ENCODE measurements at places on chromosomes 7 and 10.
A peak's percentile ranks its signal among the peaks of the same experiment; 100 is the strongest.

DNA sequence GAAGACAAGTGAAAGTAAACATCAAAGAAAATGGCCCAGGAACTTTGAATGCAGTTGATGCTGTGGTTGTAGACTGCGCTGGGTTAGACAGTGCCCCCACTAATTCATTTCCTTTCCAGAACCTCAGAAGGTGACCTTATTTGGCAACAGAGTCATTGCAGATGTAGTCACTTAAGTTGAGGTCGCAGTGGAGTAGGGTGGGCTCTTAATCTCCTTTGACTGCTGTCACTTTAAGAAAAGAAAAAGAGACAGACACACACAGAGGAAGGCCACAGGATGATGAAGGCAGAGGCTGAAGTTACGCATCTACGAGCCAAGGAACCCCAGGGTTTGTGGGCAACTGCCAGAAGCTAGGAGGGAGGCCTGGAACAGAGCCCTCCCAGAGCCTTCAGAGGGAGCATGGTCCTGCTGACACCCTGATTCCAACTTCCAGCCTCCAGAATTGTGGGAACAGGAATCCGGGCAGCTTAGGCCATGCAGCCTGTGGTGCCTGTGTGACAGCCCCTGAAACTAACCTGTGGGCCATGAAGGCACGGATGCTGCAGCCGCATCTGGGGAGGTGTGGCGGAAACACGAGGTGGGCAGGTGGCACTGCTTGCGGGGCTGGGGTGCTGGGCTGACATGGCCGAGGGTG is 107.6 kb downstream of the PRKAG2 start:
- DNase-seq: peak; percentile 46

DNA sequence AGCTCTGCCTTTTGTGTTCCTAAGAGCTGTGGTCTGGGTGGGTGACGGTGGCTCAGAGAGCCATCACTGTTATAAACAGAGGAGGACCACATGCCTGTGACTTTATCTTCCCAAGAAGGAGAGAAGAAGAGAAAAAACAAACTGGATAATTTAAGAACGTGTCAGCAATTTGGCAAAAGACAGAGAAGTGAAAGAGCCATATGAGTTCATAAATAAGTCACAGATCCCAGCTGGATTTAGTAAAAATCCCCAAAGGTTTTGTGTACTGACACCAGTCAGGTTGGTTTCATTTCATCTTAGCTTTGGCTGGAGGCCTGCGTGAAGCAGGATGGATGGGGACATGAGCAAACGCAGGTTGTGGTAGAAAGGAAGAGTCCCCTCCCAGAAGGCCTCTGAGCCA is 120.7 kb downstream of the CXCL12 start:
- DNase-seq: no peak

- DNase-seq: no peak
Observed at GRCh38 chr10:266974-267425, 131.7 kb downstream of the ZMYND11 start.

- DNase-seq: no peak
Observed at GRCh38 chr10:76255241-76255640, 823.8 kb downstream of the LRMDA start.

DNA sequence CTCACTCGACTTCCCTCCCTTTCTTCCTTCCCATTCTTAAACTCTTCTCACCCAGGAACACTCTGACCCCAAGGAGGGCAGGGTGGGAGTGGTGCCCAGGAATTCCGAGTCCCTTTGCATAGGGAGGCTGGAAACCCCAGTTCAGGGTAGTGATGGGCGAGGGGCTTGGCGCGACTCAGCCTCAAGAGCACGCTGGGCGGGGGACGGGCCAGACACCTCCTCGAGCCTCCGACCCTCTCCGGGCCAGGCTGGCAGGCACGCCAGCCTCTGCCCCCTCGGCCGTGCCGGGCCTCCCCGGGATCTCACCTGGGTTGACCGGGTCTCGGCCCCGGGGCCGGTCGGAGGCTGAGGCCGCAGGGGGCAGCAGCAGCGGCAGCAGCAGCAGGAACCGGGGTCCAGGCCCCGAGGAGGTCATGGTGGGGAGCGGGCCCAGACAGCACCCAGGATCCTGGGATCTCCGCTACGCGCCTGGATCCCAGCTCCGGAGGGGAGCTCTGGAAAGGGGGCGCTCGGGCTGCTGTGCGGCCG is 457 bp downstream of the PLOD3 start:
- DNase-seq: no peak
